ENCODE measurements at places on chromosomes 12 and 14.

DNA sequence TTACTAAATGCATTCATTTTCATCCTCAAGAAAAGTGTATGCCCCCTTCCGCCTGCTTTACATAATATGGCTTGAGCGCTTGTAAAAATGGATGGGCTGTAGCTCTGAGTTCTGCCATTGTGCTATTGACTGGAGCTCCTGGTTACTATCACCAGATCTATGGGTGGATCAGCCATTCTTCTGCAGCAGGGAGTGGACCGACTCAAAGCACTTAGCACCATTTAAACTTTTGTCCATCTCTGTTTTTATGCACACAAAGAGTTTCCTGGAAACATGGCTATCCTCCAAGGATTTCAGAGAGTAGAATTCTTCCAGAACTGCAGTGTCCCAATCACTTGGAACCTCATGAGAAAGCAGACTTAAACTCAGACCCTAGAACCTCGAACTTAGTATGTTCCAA lies 4.5 kb upstream of the NUMB start:
- DNase-seq, result no peak

DNA sequence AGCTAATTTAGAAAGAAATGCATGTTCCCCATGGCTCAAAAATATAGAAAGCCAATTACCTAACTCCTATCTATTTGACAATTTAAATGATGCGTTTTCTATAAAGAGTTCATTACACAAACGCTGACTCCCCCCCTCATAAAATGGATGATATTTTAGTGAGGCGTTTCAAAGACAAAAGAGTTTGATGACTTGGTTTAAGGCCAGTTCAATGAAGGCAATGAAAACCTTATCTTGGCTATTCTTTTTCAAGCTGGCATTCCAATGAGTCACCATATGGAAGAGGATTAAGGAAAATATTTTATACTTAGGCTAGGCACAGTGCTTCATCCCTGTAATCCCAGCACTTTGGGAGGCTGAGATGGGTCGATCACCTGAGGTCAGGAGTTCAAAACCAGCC lies 62.7 kb downstream of the HMGA2 start:
- DNase-seq, result no peak

- no peak for DNase-seq
Measured at GRCh38 chr14:96588410-96589257, 86.5 kb downstream of the PAPOLA start.

- DNase-seq, result peak; percentile 52
Measured at GRCh38 chr12:132079200-132079599, 64.9 kb downstream of the DDX51 start.

Data from left cardiac atrium (tissue), 4 donors.